ENCODE measurements at places on chromosomes 1 and 21.

GRCh38 chr1:171919891-171920887 is 78.9 kb downstream of the DNM3 start:
- H3K4me3 ChIP-seq, result no peak overlapping the region
- no peak for DNase-seq
- no peaks in the 10 kb centered on the region for H3K27me3 ChIP-seq

DNA sequence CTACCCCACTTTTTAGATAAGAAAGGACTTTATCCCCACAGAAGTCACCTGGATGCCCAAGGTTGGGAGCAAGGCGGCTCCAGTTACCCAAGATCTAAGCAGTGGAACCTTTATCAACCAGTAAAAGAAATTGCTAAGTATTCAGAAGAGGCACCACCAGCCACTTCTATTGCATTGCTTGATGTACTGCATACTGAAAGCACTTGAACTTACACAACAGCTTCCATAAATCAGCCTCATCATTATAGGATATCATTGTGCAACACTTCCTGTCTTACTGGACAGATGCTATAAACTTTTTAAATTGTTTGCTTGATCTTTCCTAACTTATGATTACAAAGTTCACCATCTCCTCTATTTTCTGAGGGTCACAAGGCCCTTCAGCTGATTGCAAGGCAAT is 642.7 kb upstream of the CXADR start:
- no peaks in the 10 kb centered on the region for H3K4me1 ChIP-seq
- H3K27me3 ChIP-seq, result no peaks in the 10 kb centered on the region
- no peak overlapping the region for H3K4me3 ChIP-seq
- DNase-seq, result no peak

- H3K4me1 ChIP-seq, result no peaks in the 10 kb centered on the region
- no peak overlapping the region for H3K4me3 ChIP-seq
- no peak for DNase-seq
- no peaks in the 10 kb centered on the region for H3K36me3 ChIP-seq
Observed at GRCh38 chr1:24169286-24169685, 17.8 kb downstream of the IFNLR1 start.

DNA sequence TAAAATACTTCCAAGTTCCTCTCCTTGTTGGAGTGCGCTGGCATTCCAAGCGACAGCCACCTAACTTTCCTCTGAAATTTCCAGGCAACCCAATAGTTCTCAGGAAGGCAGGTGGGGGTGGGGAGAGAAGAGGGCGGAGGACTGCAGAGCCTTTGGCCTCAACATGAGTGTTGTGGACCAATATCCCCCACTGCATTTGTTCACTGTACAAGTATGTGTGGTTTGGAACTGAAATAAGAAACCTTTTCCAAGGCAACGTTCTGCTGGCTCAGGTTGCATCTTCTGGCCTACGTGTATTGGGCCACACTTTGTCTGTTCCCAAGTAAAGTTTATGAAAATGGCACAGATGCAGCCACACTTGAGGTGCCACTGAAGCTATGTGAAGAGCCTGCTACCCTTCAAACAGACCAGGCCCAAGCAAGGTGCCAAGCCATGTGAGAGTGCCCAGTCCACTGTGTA is 153.4 kb downstream of the DHRS3 start:
- no peak overlapping the region for H3K4me3 ChIP-seq
- peaks cover 13% of the 10 kb centered on the region for H3K4me1 ChIP-seq
- no peaks in the 10 kb centered on the region for H3K27me3 ChIP-seq
- no peak overlapping the region for H3K27ac ChIP-seq
- DNase-seq, result no peak
- no peaks in the 10 kb centered on the region for H3K36me3 ChIP-seq

GRCh38 chr1:30521261-30521865 is 202.0 kb downstream of the MATN1 start:
- H3K4me1 ChIP-seq, result no peaks in the 10 kb centered on the region
- H3K4me3 ChIP-seq, result no peak overlapping the region
- no peak for DNase-seq
- no peak overlapping the region for H3K27ac ChIP-seq
- no peaks in the 10 kb centered on the region for H3K36me3 ChIP-seq
- H3K27me3 ChIP-seq, result no peaks in the 10 kb centered on the region

DNA sequence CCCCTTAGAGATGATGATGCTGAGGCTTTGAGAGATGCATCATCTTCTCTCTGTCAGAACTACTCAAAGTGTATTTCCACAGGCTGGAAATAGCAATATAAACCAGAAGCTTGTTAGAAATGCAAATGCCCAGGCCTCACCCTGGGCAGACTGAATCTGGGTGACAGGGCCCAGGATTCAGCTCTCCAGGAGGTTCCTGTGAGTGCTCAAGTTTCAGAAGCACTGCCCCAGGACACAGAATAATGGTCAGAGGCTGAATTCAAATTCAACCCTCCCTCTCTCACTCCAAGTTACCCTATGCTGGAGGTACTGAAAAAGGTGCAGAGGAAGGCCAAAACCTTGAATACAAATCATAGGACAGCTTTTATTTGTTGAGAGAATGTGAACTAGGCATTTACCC is 98.5 kb upstream of the NGF start:
- no peak overlapping the region for H3K27ac ChIP-seq
- no peak for DNase-seq
- H3K4me1 ChIP-seq, result no peaks in the 10 kb centered on the region
- no peaks in the 10 kb centered on the region for H3K27me3 ChIP-seq
- H3K36me3 ChIP-seq, result no peaks in the 10 kb centered on the region

DNA sequence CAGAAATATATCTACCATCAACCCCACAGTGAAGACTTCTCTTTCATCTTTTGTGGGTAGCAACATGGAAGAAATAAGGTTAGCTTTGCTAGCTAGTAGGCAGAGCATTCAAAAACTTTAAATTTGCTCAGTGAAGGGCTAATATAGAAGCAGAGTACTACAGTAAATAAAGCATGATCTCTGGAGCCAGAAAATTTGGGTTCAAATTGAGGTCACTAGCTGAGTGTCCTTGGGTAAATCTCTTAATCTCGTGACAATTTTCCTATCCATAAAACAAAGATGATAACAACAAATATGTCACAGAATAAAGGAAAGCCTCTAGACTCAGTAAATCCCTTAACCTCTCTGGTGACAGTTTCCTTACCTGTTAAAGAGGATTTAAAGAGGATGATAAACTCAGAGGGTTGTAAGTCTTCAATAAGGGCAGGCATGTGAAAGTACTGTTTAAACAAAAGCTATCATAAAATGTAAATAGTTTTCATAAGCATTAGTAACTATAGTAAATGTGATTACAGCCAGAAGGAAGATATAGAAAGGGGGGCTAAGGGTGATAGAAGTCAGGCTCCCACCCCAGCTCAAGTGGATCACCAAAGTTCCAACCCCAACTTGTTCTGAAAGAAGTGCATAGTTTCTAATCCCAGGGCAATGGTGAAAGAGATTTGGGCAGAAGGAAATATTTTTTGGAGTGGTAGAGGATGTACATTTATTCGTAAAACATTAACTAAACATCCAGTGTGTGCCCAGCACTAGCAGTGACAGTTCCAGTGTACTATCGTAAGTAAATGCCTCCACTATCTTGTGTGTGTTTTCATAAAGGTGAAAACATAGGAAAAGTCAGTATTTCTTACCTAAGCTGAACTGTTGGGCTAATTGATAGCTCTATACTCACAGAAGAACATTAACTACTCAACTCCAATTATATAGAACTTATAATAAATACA is 24.8 kb downstream of the TM2D1 start:
- H3K4me3 ChIP-seq, result no peak overlapping the region
- H3K27ac ChIP-seq, result no peak overlapping the region
- H3K4me1 ChIP-seq, result no peaks in the 10 kb centered on the region

- no peak overlapping the region for H3K27ac ChIP-seq
- H3K27me3 ChIP-seq, result no peaks in the 10 kb centered on the region
- H3K4me1 ChIP-seq, result no peaks in the 10 kb centered on the region
- no peak for DNase-seq
- no peak overlapping the region for H3K4me3 ChIP-seq
Observed at GRCh38 chr1:79549201-79549600, 542.7 kb upstream of the ADGRL4 start.

- no peaks in the 10 kb centered on the region for H3K4me1 ChIP-seq
- H3K27me3 ChIP-seq, result no peaks in the 10 kb centered on the region
- H3K27ac ChIP-seq, result no peak overlapping the region
- H3K36me3 ChIP-seq, result no peaks in the 10 kb centered on the region
- DNase-seq, result no peak
Observed at GRCh38 chr1:4079815-4080214, 179.7 kb upstream of the C1orf174 start.

DNA sequence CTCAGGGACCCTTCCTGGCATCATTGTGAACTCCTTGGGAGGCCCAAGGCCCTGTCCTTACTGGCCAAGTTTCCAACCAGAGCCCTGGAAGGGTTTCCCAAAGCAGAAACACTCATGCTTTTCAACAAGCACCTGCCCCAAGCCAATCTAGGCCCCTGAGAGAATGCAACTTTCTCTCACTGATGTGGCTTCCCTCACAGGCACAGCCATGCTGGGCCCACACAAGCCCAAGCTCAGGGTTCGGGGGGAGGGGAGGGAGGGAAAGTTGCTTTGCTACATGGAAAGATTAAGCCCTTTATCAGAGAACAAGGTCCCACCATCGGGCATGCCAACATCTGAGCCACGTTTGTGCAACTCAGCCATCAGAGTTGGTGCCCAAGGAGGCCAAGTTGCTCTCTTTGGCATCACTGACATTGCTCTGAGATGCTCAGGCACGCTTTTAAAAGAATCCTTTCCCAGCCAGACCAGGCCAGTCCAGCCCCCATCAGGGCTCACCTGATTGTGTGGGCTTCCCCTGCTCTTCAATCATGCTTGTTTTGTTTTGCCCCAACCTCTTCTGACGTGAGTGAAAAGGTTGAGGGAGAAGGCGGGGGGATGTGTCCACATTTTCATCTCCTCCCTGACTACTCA is 43.5 kb downstream of the RIMS3 start:
- H3K27me3 ChIP-seq, result no peaks in the 10 kb centered on the region
- no peak overlapping the region for H3K4me3 ChIP-seq
- peaks cover 2% of the 10 kb centered on the region for H3K36me3 ChIP-seq
- DNase-seq, result no peak

GRCh38 chr1:66848193-66848592 is 47.1 kb upstream of the INSL5 start:
- no peak for DNase-seq
- H3K4me1 ChIP-seq, result no peaks in the 10 kb centered on the region
- no peak overlapping the region for H3K27ac ChIP-seq
- no peak overlapping the region for H3K4me3 ChIP-seq

DNA sequence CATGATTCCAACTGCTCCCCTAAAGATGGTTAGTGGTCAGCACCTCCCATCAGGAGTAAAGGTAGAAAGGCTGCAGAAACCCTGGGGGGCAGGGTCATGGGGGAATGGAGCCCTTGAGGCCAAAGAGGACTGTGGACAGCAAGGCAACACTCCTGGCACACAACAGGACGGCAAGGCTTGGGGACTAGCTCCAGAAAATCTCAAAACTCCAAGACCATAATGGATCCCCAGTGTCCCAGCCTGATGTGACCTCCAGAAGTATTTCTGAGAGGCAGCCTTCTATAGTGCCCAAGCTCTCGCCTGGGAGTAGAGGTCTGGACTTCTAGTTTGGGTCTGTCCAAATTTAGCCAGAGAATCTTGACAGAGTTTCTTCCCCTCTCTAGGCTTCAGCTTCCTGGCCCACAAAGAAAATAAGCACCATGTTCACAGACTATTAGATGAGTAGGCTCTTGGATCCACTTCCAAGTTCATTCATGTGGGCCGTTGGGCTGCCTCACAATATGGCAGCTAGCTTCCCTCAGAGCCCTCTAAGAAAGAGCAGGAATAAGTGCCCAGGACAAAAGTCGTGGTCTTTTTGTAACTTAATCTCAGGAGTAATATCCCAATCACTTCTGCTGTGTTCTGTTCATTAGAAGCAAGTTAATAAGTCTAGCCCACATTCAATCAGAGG is 6.9 kb downstream of the CD2 start:
- H3K4me1 ChIP-seq, result peaks cover 11% of the 10 kb centered on the region
- no peaks in the 10 kb centered on the region for H3K27me3 ChIP-seq
- H3K27ac ChIP-seq, result no peak overlapping the region
- H3K36me3 ChIP-seq, result no peaks in the 10 kb centered on the region
- H3K4me3 ChIP-seq, result no peak overlapping the region
- no peak for DNase-seq

DNA sequence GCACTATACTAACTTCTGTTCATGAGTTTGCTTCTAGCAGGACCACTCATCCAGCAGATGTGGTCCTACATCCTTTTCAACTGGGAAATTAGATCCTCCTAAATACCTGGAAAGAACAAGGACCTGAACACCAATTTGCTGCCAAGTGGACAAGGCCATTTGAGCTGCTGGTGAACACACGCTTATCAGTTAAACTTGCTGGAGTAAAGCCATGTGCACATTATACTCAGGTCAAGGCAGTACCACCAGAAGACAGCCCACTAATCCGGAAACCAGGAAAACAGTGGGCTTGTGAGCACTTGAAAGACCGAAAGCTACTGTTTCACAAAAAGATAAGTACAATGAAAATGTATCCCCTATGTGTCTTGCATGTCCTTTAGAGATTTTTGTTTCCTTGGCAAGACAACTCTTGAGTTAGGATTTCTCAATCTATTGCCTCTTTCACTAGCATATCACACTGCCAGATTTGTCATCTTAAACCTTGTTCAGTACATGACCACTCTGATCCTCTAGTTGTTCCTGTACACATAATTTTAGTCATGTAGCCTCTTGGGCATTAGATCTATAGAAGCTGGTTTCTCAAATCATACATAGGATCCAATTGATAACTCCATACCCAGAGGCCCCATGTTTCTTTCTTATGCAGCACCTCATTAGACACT is 4.5 kb upstream of the REN start:
- no peak overlapping the region for H3K27ac ChIP-seq
- no peak overlapping the region for H3K4me3 ChIP-seq
- no peaks in the 10 kb centered on the region for H3K4me1 ChIP-seq
- no peaks in the 10 kb centered on the region for H3K36me3 ChIP-seq
- DNase-seq, result no peak

DNA sequence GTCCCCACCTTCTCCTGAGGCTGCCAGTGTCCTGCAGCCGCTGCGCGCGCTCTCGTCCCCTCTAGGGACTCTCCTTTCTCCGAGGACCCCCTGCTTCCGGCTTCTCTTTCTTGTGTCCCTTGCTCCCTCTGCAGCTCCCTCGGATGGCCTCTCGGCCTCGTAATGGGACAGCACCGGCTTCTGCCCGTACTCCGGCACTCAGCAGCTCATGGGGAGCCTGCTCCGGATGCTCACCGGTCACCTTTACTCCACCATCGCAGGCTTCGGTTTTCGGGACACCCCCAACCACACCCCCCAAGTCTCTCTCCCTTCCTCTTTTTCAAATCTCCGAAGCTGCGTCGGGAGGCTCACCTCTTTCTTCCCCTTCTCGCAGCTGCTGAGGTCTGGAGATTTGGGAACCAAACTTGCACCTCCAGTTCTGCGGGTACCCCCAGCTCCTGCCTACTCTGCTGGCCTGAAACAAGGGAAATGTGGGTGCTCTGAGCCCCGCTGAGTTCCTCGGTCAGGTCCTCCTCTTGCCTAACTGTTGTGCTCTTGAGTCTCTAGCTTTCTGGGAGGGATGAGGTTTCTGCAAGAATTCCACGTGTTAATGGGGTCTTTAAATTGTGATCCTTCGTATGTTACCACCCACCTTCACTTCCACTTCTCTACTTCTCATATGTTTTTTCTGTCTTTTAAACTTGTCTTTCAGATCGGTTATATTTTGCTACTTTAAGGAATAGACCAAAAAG is 930 bp downstream of the CDC14A start:
- no peak for DNase-seq
- H3K4me3 ChIP-seq, result peak overlapping the region; percentile 97
- peak overlapping the region; percentile 91 for H3K27ac ChIP-seq
- no peaks in the 10 kb centered on the region for H3K27me3 ChIP-seq
- peaks cover 10% of the 10 kb centered on the region for H3K4me1 ChIP-seq
- peaks cover 9% of the 10 kb centered on the region for H3K36me3 ChIP-seq
